Omental fat pad (tissue), 4 donors: ENCODE measurements at places on chromosomes 7 and 10. TPM values are rescaled to one million over a fixed set of nuclear protein-coding genes. Genes with fewer than 3 reads are reported as not detected.

Gene ITIH5
- total RNA-seq = 140 TPM

Gene PSAP
- total RNA-seq = 1,296 TPM

- DNase-seq = no peak
Observed at GRCh38 chr7:12746211-12746610, 58.8 kb downstream of the ARL4A start.

DNA sequence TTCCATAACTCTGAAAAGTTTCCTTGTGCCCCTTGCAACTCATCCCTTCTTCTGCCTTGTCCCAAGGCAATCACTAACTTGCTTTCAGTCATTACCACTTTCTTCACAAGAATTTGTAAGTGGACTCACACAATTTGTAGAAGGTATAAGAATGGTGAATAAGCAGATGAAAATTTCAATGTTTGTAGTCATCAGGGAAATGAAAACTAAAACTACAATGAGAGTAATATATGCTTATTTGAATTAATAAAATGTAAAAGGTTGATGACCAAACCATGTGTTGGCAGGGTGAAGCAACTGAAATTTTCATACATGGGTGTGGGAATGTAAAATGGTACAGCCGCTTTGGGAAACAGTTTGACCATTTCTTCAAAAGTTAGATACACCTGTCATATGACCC, 79.7 kb downstream of the GNAT3 start:
- no peak for DNase-seq
